Activated CD4-positive, alpha-beta T cell treated with anti-CD3 and anti-CD28 coated beads for 24 hours (primary cell): ENCODE measurements at places on chromosomes 7 and 10.

GRCh38 chr10:77381750-77382149 is 255.9 kb downstream of the KCNMA1 start:
- DNase-seq: no peak

GRCh38 chr7:106069471-106070200 is 42.5 kb downstream of the SYPL1 start:
- DNase-seq: no peak

GRCh38 chr10:14244147-14244546 is 86.6 kb downstream of the FRMD4A start:
- DNase-seq: no peak

GRCh38 chr10:111999915-112000302 is 183.7 kb downstream of the GPAM start:
- no peak for DNase-seq

DNA sequence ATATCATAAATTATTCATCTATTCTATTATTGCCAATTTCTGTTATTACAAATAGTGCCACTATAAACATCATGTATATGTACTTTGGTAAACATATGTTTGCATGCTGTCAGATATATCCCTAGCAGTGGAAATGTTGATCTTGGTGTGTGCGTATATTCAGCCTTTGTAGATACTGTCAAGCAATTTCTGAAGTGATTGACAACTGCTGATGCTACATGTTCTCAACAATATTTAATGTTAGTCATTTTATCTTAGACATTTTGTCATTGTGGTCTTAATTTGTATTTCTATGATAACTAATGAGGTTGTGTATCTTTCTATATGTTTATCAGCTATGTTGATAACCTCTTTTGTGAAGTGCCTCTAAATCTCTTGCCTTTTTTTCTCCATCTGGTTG is 186.5 kb upstream of the NRG3 start:
- no peak for DNase-seq

DNA sequence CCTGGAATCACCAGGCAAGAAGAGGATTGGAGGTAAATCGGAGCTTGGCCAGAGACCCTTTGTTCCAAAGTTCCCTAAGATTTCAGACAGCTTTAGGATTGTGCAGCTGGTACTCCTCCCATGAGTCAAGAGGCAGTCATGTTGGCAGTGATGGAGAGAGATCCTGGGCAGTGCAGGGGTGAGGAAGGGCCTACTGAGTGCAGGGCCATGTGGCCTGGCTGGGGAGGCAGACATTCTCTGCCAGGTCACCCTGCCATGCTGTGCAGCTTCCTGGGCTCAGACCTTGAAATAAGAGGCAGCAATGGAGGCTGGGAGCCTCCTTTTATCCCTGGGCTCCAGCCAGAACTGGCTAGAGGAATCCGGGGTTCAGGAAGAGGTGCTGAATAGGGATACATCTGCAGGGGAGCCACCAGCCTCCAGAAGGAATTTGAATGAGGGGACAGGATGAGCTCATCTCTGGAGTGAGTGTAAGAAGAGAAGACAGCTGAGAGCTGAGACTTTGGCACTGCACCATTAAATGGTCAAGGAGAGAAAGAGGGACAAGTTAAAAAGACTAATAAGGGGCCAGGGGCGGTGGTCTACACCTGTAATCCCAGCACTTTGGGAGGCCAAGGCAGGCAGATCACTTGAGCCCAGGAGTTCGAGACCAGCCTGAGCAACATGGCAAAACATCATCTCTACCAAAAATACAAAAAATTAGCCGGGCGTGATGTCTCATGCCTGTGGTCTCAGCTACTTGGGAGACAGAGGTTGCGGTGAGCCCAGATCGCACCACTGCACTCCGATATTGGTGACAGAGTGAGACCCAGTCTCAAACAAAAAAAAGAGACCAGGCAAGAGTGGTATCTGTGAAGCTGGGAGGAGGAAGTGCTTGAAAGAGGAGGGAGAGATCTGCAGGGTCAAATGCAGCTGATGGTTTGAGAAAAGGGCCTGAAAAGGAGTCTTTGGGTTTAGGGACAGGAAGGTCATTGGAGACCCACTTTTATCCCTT is 12.0 kb downstream of the SFTPD start:
- DNase-seq: no peak
